ENCODE measurements at places on chromosomes 4 and X. TPM values are rescaled to one million over a fixed set of nuclear protein-coding genes. Genes with fewer than 3 reads are reported as not detected.

The EMCN gene
- total RNA-seq, result 13.9 TPM

DNA sequence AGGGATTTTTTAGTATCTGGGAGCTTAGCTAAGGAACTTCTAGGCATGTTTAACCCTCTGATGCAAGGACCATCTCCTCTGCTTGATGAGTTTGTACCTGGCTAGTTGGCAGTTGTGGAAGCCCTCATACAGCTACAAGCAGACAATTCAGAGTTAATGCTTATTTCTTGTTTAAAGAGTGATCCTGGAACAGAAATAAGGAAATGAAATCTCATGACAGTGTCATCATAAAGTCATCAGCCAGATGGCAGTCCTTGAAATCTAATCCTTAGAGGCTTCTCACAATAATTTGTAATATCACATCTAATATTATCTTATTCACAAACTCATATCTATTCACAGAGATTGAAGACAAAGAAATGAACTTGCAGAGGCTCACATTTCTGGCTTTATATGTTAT lies 581.6 kb upstream of the FTHL17 start:
- no peak for DNase-seq

GRCh38 chrX:47098338-47099094 lies 20.3 kb downstream of the RGN start:
- DNase-seq, result no peak

The NPY2R gene
- 0.06 TPM for total RNA-seq

GRCh38 chrX:13082206-13083065 lies 38.0 kb upstream of the FAM9C start:
- DNase-seq, result no peak

The ADH7 gene
- not detected for total RNA-seq

The BBS12 gene
- 4.1 TPM for total RNA-seq

The UFSP2 gene
- 29.7 TPM for total RNA-seq

DNA sequence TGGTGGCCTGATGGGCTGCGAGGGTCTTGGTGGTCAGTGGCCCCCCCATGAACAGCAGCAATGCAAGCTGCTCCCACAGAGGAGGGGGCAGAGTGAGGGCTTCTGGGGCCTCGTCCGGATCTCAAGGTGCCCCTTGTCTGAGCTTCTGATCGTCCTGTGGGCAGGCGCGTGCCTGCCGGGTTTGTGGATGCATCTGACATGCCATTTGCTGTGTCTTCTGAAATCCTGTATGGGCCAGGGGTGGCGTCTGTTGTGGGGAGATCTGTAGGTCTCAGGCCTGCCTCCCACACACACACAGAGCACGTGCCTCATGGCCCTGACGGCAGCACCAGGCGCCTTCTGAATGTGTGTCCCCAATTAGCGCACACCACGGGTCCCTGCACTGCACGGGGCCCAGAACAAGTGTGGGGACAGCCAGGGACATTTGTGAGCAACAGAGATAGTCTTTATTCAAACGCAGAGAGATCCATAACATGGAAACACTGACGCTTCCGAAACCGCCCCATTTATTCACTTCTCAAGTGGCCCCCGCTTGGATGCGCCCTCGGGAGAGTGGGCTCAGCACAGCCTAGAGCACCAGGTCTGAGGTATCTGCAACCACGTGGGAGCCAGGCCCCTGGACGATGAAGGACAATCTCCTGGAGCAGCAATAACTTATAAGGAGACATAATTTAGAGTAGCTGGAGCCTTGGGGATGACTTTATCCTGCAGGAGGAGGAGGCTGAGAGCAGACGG lies 5.7 kb downstream of the SPON2 start:
- DNase-seq, result no peak

GRCh38 chrX:139290310-139290709 lies 240.2 kb upstream of the F9 start:
- DNase-seq, result no peak

- no peak for DNase-seq
Measured at GRCh38 chr4:152590179-152591031, 54.5 kb upstream of the FBXW7 start.

- DNase-seq, result no peak
Measured at GRCh38 chrX:2635342-2635741, 55.8 kb upstream of the CD99 start.

- DNase-seq, result no peak
Measured at GRCh38 chrX:40544343-40545266, 36.2 kb upstream of the ATP6AP2 start.

DNA sequence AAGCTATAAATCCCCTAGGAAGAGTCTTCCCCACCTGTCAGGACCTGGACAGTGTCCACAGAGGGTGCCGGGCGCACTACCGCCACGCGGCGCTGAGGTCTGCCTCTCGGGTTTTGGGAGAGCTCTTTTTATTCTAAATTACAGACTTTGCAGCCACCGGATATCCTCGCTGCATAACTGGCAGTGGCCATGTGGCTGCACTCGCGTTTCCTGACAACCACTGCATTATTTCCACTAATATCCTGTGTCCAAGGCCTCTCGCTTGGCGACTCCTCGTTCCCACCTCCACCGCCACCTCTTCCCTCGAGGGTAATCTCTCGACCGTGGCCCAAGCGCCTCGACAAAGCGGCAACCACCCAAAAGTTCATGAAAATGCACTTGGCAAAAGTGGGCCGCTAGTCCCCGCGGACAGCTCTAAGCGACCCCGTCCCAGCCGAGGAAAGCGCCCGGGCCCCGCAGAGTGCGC lies 512 bp upstream of the TMEM131L start:
- DNase-seq, result peak; percentile 40

- DNase-seq, result no peak
Measured at GRCh38 chr4:53120778-53121177, 245.1 kb downstream of the SCFD2 start.

GRCh38 chr4:38572793-38573192 lies 91.2 kb upstream of the KLF3 start:
- no peak for DNase-seq

DNA sequence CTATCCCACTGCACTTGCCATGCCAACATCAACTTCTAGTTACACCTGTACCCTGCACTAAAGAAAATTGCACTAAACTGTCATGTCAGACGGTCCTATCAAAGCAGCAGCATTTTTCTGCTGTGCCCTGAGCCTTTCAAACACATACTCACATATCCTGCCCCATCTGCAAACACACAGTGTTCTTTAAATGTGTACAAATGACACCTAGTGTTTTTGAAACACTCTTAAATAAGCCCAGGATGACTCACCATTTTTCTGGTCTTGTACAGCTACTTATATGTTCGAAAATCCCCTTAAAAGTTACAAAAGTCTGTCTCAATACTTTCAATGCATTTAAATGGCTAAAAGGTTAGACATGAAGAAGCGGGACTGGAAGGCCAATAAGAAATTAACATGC lies 346.7 kb upstream of the PPARGC1A start:
- no peak for DNase-seq

DNA sequence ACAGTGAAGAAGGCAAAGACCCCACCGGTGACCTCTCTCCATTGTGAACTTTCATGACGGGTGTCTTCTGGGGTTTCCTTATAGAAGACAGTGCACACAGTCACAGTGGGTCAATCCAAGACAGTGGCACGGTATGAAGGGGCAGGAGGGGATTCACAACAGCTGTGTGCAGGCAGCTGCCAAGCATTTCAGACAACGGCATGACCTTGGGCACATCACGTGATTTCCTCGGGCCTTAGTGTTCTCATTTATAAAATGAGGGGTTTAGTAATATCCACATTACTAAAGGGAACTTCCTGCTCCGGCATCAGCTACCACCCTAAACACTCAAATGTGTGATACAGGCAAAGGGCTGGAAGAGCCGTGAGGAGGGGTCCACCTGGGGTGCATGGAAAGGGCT lies 42.9 kb downstream of the RBM47 start:
- DNase-seq, result no peak

- no peak for DNase-seq
Measured at GRCh38 chr4:169164669-169165415, 105.9 kb downstream of the SH3RF1 start.

DNA sequence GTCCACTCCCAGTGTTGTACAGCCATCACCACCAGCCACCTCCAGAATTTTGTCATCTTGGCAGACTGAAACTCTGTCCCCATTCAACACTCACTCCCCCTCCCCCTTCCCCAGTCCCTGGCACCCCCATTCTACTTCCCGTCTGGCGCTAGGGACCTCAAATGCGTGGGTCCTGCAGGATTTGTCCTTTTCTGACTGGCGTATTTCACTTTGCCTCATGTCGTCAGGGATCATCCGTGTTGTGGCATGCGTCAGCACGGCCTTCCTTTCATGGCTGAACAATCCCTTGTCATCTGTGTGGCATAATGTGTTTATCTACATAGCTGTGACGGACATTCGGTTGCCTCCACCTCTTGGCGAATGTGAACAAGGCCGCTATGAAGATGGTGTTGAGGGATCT lies 5.5 kb downstream of the TADA2B start:
- no peak for DNase-seq

GRCh38 chr4:54224996-54225597 lies 4.0 kb upstream of the PDGFRA start:
- DNase-seq, result no peak

GRCh38 chr4:160265014-160265413 lies 1162.1 kb downstream of the RAPGEF2 start:
- DNase-seq, result no peak

The SPIN2A gene
- 1.2 TPM for total RNA-seq

- DNase-seq, result no peak
Measured at GRCh38 chr4:61783050-61783449, 582.9 kb downstream of the ADGRL3 start.

The ADAMTS3 gene
- total RNA-seq, result 0.40 TPM

DNA sequence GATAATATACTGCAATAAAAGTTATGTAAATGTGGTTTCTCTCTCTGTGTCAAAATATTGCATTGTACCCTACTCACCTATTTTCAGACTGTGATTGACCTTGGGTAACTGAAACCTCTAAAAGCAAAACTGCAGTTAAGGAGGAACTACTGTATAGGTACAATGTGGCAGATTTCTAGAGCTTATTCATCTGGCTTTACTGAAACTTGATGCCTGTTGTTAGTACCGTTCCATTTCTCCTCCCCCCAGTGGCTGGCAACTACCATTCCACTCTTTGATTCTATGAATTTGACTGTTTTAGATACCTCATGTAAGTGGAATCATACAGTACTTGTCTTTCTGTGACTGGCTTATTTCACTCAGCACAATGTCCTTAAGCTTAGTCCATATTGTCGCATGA lies 61.9 kb downstream of the HOPX start:
- no peak for DNase-seq

DNA sequence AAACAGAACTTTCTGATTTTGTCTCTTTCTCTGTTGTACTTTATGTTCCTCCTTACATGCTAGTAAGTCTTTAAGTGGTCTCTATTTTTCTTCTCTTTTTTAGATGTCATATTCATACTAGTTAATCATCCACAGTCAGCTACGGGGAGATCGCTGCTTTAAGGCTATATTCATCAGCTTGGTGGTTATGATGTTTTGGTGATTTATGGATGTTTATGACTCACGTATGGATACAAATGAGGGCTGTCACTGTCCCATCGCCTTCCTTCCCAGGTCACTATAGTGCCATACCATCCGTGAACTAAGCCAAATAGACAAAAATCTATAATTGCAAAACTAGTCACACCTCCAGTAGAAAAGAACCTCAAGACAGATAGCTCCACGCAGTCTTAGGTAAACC lies 296.8 kb upstream of the AADAT start:
- DNase-seq, result no peak

DNA sequence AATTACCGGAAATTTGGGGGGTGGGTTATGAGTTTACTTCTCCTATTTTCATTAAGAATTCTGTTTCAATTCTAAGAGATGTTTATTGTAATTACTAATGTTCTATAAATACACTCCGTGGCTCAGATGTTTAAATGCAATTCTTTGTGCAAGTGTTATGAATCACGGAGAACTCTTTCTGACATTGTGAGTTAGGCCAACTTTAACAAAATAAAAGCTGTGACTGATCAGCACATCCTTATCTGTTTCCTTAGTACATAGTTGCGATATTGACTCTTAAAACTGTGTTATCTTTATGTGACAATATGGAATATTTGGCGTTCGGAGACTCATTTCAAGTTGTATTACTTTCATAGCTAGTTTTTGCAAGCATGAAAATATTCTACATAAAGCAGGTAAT lies 902 bp downstream of the KLHL4 start:
- no peak for DNase-seq

- no peak for DNase-seq
Measured at GRCh38 chr4:64774626-64775025, 365.4 kb upstream of the TECRL start.

The ADGRG4 gene
- total RNA-seq, result not detected

The CSAG3 gene
- not detected for total RNA-seq

DNA sequence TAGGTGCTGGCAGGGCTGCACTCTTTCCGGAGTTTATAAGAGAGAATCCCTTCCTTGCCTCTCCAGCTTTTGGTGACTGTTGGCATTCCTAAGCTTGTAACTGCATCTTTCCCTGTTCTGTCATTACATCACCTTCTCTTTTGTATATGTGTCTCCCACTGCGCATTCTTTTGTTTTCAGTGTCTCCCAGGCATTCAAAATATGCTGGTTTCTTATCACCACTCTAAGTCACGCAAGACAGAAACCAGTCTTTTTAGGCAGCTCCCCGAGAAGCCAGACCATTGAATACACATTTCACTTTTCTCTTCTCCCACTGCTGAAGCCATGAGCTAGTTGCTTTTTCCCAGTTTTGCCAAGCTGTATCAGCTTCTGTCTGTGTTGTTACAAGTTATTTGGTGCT lies 71.0 kb downstream of the LAS1L start:
- no peak for DNase-seq

DNA sequence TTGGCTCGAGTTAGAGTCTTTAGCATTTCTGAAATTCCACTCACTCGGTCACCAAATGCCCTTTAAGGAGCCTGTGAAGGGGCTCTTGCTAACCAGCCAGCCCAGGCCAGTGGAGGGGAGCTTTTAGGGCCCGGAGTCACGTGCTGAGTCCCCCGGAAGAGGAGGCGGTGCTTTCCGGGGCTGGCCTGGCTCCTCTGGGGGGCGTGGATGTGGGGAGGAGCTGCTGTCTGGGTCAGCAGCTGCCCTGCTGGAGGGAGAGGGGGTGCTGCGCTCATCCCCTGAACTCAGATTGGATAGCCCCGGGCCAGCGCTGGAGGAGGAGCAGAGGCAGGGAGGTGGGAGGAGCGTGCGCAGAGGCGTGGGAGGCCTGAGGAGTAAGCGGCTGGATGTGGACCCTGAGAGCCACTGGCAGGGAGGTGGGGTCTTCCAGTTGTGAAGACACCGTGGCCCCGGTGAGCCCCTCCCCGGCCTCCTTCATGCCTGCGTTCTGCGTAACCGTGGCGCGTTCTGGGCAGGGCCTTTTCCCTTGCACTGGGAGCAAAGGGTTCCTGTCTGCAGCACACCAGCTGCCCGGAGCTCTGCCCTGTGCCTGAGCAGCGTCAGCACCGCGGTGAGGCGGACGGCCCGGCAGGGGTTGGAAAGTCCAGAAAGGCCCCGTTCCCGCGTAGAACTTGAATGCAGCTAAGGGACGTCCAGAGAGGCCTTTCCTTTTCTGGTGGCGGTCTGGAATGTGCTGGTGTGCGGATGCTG lies 19.7 kb downstream of the MAEA start:
- DNase-seq, result peak; percentile 85

DNA sequence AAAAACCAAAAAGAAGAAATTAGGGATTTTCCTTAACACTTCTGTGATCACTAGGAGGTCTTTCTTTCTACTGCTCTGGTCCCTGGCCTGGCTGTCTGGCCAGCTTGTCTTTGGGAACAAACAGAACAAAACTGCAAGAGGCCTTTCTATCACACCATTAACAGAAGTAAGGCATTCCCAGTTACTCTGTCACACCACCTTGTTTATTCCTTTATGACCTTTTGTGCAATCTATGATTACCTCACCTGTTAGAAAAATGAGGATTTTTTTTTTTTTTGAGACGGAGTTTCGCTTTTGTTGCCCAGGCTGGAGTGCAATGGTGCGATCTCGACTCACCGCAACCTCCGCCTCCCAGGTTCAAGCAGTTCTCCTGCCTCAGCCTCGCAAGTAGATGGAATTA lies 3.0 kb downstream of the METAP1 start:
- DNase-seq, result no peak

- DNase-seq, result no peak
Measured at GRCh38 chr4:182494103-182494502, 250.9 kb downstream of the TENM3 start.

All from mucosa of gallbladder (tissue), 1 donor.